ENCODE measurements at places on chromosomes 2 and 18.

- DNase-seq, result no peak
Observed at GRCh38 chr18:42069036-42069435, 114.0 kb downstream of the PIK3C3 start.

GRCh38 chr2:239369631-239370161 lies 31.1 kb downstream of the HDAC4 start:
- DNase-seq, result no peak

GRCh38 chr2:230944757-230945372 lies 19.8 kb upstream of the GPR55 start:
- no peak for DNase-seq

- peak; percentile 60 for DNase-seq
Observed at GRCh38 chr2:66574701-66575624, 140.0 kb downstream of the MEIS1 start.

DNA sequence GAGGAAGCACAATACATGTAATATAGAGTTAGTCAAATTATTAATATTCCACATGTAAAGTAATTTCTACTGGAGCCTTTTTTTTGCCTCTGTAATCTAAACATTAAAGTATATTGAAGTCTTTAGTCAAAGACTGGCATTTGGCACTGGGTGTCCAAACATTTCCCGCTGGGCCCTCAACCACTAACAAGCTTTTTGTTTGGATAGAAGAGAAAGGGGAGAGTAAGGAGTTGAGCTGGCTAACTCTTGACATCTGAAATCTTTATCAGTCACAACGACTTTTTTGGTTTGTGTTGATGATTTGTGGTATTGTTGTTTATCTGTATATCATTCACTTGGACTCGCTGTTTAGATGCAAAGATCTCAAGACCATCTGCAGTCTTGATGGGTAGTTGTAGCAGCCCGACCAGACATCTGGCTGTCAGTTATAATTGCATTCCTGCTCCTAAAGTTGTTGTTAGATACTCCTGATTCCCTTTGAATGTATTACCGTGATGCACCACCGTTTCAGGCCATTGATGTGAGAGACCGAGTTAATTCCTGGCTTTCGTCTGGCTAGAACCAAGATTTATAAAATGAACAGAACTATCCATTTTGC lies 379.6 kb downstream of the MTX2 start:
- no peak for DNase-seq

DNA sequence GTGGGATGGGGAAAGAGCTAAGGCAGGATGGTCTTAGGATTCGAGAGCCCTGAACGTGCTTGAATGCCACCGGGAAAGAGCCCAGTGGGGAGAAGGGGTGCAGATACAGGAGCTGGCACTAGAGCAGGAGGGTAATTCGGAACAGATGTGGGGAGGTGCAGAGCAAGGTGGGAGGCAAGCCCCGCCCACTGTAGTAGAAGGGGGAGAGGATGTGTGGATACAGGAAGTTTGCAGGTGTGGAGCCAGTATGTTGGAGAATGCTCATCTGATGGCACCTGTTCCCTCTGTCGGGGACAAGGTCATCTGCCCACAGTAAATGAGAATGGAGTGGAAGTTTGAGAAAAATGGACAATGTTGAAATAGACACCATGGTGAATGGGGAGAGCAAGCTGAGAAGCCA lies 28.8 kb downstream of the CHST10 start:
- DNase-seq, result no peak

- DNase-seq, result no peak
Observed at GRCh38 chr2:229784791-229785190, 70.4 kb upstream of the DNER start.

DNA sequence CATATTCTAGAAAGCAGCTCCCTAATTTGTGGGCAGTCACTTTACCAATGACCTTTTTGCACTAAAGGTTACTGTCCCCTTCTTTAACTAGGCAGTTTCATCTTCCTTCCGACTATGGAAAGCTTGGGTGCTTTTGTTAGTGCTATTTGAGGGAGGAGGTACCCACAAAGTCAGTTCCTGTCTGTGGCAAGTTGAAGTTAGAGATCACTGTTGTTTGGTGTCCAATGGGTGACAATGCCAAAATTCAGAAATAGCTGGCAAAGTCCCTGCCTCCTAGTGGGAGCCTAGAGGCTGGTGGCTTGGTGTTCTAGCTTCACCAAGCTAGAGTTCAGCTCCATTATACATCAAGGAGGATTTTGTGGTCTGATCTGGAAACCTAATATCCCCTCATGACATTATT lies 87.1 kb upstream of the PNPT1 start:
- no peak for DNase-seq

GRCh38 chr2:16114836-16115235 lies 174.5 kb downstream of the MYCN start:
- DNase-seq, result no peak

GRCh38 chr2:42040643-42041278 lies 7.1 kb upstream of the PKDCC start:
- DNase-seq, result no peak

GRCh38 chr2:44077942-44078511 lies 82.2 kb upstream of the LRPPRC start:
- DNase-seq, result no peak

GRCh38 chr2:134120733-134121630 lies 132.9 kb upstream of the MGAT5 start:
- DNase-seq, result peak; percentile 35

- no peak for DNase-seq
Observed at GRCh38 chr2:191740016-191740419, 62.1 kb downstream of the NABP1 start.

DNA sequence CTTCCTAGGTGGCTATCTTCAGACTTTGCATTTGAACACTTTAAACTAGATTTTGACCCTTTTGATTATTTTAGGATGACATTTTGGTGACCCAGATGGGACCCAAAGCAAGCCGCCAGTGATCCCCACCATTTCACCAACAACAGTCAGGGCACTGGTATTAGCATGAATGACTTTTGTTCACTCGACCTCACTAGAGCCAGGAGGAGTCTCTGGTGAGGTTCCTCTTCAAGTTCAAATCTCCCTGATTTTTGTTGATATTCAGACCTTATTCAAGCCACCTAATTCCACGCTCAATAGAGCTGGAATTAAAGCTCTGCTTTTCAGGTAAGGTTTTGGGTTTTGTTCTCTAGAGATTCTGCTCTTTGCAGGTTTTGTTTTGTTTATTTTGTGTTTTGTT lies 202.3 kb downstream of the MREG start:
- DNase-seq, result no peak

- no peak for DNase-seq
Observed at GRCh38 chr2:206217166-206217565, 57.3 kb upstream of the ZDBF2 start.

- DNase-seq, result no peak
Observed at GRCh38 chr2:110979471-110980338, 141.0 kb upstream of the BCL2L11 start.

- no peak for DNase-seq
Observed at GRCh38 chr2:20579866-20580265, 71.0 kb downstream of the HS1BP3 start.

DNA sequence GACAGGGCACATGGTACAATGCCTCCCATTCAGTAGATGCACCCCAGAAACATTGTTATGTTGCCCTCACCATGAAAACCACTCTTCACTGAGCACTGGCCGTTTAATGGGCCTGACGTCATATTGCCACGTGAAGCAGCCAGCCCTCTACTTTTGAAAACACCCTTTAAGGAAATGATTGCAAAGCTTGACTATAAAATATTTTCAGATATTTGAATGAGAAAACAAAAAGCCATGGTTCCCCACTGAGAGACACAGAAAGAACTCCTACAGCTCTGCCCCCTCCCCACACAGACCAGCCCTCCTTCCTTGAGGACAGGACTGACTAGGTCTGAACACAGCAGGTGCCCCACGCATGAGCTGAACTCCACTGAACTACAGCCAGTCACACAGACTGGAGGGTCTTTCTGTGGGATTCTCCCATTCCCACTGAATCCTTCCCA lies 349.1 kb downstream of the ANAPC1 start:
- DNase-seq, result no peak

DNA sequence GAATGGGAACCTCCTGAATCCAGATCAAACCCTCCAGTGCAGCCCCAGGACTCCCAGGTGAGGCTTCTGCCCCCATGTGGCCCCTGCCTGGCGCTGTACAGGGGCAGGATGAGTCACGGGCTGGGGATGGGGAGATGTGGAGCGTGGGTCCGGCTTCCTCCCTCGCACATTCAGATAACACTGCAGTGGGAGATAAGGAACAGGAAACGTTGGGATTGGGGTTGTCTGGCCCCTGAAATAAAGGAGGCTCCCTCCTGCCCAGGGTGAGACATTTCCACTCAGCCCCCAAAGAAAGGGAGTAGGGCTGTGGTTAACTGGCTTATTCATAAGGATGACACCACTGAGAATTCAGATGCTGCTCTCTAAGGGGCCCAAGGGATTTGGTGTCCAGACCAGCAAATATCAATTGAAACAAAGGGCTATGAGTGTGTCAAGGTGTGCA lies 30.7 kb downstream of the IGFBP5 start:
- DNase-seq, result no peak

- no peak for DNase-seq
Observed at GRCh38 chr2:242051463-242051862, 181.9 kb downstream of the RTP5 start.

- DNase-seq, result no peak
Observed at GRCh38 chr18:79121746-79122474, 52.7 kb downstream of the ATP9B start.

GRCh38 chr2:2275451-2275850 lies 55.6 kb downstream of the MYT1L start:
- DNase-seq, result no peak

DNA sequence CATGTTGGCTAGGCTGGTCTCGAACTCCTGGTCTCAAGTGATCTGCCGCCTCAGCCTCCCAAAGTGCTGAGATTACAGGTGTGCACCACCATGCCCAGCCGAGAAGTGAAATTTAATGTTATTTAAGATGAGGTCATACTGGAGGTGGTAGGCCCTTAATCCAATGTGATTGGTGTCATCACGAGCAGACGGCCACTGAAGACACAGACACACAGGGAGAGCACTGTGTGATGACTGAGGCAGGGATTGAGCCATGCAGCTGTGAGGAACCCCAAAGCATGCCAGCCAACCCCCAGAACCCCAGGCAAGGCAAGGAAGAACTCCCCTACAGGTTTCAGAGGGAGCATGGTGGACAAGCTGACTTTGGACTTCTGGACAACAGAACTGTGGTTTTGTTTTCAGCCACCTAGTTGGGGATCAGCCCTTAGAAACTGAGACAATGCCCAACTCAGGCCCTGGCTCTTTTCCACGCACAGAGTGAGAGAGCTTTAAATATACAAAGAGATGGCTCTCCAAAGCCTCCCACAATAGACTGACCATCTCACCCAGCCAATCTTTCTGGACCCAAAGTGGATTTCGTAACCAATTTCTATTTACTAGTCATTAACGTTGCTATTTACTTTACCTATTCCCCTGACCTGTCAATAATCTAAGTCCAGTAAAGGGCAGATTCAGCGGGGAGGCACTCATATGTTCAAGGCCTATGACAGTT lies 34.2 kb downstream of the TBC1D8 start:
- DNase-seq, result peak; percentile 78

DNA sequence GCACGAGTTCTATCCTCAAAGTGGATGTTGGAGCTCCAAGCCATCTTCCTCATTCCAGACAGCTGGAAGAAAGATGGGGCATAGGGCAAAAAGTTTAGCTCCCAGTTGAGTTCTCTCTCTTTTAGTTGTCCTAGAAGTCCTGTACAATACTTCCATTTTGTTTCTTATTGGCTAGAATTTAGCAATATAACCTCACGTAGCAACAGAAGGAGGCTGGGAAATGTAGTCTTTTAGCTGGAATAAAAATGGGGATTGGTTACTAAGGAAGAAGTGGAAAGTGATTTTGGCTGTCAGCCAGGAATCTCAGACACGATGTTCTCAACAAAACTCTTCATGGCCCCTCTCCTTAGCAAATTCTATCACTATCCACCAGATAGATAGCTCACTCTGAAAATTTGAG lies 79.9 kb downstream of the PLCL1 start:
- DNase-seq, result no peak

GRCh38 chr18:65221736-65222135 lies 529.1 kb upstream of the CDH7 start:
- DNase-seq, result no peak

DNA sequence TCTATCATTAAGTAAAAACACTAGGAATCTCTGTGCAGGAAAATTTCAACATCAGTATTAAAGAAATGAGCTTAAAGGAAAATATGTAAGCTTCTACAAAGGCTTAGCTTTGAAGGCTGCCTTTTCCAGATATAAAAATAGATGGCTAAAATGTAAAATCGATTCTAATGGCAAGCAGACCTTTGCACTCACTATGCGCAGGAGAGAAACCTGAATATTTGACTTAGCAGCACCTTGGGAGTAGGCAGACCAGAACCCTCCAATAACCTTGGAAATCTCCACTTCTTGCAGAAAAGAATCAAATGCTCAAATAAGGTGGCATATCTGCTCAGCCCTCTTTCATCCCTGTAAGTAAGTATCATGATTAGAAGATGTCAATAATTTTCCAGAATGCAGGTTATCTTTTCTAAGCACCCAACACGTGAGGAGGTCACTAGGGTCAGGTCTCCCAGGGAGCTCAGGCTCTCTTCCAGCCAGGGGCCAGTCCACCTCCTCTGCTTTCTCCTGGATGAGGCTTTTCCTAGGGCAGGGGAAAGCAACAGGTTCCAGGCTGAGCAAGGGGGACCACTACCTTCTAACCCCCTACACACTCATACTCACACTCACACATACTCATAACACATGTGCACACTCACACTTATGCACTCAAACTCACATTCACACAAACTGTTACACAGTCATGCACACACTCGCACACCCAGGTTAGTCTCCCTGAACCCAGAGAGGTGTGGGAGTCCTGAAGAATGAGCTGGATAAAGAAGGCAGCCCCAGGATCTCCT lies 3.8 kb downstream of the PIEZO2 start:
- DNase-seq, result no peak

DNA sequence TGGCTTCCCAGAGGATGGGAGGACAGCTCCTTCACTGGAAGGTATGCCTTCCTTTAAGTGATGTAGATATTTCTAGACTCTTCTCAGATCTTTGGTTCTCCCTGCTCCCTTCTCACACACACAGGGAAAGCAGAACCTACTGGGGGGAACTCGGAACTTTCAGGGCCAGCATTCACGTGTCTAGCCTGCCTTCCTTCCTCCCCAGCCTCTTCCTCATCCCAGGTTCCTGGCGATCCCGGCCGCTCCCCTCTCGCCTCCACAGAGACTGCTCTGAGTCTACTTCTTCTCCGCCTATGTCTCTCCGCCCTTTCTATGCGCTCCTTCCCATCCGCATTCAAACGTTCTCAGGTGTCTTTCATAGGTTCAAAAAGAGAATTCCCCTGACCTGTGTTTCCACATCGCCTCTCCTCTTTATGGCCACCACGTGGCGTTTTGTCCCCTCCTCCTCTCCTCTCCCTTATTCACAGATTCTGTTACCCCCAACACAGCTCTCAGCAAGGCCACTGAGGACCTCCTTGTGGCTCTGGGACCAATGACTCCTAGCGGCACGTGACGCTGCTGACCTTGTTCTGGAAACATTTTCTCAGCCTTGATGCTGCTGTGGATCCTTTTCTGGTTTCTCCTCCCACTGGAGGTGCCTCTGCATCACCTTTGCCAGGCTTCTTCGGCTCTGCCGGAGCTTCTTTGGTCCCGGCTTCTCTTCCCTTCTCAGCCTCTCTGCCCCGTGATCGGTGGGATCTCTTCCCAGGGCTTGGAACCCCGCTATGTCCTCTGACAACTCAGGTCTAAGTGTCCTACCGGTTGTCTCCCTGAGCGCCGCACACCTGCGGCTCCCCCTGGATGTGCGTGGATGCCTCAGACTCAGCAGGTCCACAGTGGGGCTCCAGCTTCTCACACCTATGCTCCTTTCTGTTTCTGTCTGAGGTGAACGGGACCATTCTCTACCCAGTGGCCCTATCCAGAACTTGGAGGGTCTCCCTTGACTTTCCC lies 77.5 kb downstream of the VAPA start:
- DNase-seq, result no peak
